Adrenal gland (tissue), 19 donors: ENCODE measurements at places on chromosomes 1 and 21. TPM values are rescaled to one million over a fixed set of nuclear protein-coding genes. Genes with fewer than 3 reads are reported as not detected.

- no peak overlapping the region for H3K27ac ChIP-seq
- no peak for DNase-seq
- no peaks in the 10 kb centered on the region for H3K27me3 ChIP-seq
- no peak overlapping the region for H3K4me3 ChIP-seq
- no peaks in the 10 kb centered on the region for H3K36me3 ChIP-seq
Measured at GRCh38 chr1:210603123-210603522, 274.4 kb downstream of the HHAT start.

- peak; percentile 32 for DNase-seq
- H3K4me3 ChIP-seq: no peak overlapping the region
- H3K27me3 ChIP-seq: no peaks in the 10 kb centered on the region
- no peaks in the 10 kb centered on the region for H3K4me1 ChIP-seq
- no peaks in the 10 kb centered on the region for H3K36me3 ChIP-seq
- peak overlapping the region; percentile 58 for H3K27ac ChIP-seq
Measured at GRCh38 chr1:156076609-156077429, 5.4 kb downstream of the MEX3A start.

DNA sequence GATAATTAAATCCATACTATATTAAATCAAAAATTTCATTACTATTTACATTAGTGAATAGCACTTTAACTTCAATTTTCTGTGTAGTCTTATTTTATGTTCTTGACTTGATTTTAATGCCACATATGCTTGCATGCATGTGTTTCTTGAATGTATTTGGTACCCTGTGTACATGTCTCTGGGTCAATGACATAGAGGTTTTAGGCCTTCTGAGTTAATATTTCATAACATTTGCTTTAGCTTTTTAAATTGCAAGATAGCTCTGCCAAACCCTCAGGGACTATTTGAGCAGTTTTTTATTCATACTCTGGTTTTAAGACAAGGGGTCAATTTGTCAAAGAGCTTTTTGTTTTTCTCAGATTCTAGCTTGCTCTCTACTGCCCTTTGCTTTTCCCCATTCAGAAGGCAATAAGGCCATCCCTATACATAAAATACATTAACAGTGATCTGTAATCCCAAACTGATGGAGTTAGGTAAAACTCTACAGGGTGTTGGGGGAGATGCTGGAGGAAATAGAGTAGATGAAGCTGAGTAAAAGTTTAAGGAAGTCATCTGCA lies 5.0 kb downstream of the MLLT11 start:
- DNase-seq: no peak
- H3K4me3 ChIP-seq: no peak overlapping the region
- H3K27me3 ChIP-seq: no peaks in the 10 kb centered on the region

C1orf50 gene
- 13.5 TPM for polyA plus RNA-seq

TARBP1 gene
- 11.1 TPM for polyA plus RNA-seq

GRCh38 chr1:29984862-29985605 lies 738.4 kb downstream of the MATN1 start:
- H3K4me3 ChIP-seq: no peak overlapping the region
- DNase-seq: no peak
- no peak overlapping the region for H3K27ac ChIP-seq
- no peaks in the 10 kb centered on the region for H3K36me3 ChIP-seq
- no peaks in the 10 kb centered on the region for H3K27me3 ChIP-seq

GRCh38 chr1:76948846-76949245 lies 81.6 kb downstream of the ST6GALNAC5 start:
- no peak overlapping the region for H3K4me3 ChIP-seq
- no peaks in the 10 kb centered on the region for H3K27me3 ChIP-seq
- H3K27ac ChIP-seq: no peak overlapping the region
- no peaks in the 10 kb centered on the region for H3K36me3 ChIP-seq

ASCL5 gene
- not detected for polyA plus RNA-seq

- H3K4me3 ChIP-seq: no peak overlapping the region
- peaks cover 29% of the 10 kb centered on the region for H3K36me3 ChIP-seq
- peak overlapping the region; percentile 42 for H3K27ac ChIP-seq
- peaks cover 4% of the 10 kb centered on the region for H3K4me1 ChIP-seq
- no peaks in the 10 kb centered on the region for H3K27me3 ChIP-seq
- no peak for DNase-seq
Measured at GRCh38 chr1:151340870-151341754, 5.9 kb downstream of the RFX5 start.

DNA sequence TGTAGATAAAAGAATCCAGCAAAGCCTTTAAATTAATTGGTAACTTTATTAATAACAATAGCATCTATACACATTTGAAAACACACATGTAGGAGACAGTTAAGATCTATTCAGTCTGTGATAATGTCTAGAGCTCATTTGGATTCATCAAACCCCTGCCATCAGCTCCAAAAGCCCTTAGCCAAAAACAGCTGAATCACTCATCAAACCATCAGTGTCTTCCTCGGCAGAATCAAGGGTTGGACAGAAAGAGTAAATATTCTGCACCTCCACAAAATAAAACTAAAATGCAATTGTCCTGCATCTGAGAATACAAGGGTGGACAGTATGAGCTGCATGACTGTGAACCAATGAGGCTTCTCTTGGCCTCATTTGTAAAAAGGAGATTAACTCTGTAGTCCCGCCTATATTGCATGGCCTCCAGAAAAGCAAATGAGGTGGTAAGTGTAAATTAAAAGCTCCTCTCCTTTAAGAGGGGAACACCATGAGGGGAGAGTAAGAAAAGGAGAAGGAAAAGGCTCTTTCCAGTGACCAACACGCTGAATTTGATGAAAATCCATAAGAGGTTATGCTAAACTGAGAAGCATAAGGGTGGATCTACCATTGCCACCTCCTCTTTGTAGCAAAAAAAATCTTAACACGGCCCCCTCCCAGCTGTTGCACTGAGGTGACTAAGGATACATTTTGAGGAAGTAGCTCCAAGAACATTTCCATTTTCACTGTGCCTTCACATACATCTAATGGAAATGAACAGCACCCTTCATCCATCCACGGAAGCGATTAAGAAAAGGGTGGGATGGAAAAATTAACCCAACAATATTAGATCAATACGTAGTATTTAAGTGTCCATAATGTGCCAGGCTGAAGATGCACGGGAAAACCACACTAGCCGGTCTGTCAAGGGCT lies 14.7 kb upstream of the BOLA1 start:
- H3K27me3 ChIP-seq: no peaks in the 10 kb centered on the region
- no peak for DNase-seq
- no peak overlapping the region for H3K4me3 ChIP-seq
- H3K27ac ChIP-seq: peak overlapping the region; percentile 95
- peaks cover 15% of the 10 kb centered on the region for H3K4me1 ChIP-seq
- H3K36me3 ChIP-seq: no peaks in the 10 kb centered on the region

TEDDM1 gene
- polyA plus RNA-seq: not detected
